Stimulated activated naive CD8-positive, alpha-beta T cell treated with anti-CD3 and anti-CD28 coated beads, Interleukin-15, Interleukin-2, amounts not matched to agents 100 U/mL and 50 U/mL, for 24 hours (primary cell): ENCODE measurements at places on chromosomes 5 and 9.

DNA sequence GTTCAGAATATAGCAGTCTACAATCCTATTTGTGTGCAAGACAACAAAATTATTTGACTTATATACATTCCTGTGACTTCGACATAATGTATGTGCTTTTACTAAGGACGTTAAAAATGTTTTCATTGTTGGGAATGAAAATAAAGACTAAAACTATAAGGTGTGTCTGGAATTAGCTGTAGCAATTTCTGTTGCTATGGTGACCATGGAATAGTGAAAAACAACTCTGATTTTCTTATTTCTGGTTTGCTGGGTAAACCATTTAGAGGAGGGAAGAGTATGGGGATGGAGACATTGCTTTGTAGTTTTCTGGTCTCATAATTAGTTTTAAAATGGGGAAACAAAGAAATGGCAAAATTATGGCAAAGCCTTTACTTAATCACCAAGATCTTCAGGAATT lies 343.2 kb downstream of the SEMA5A start:
- DNase-seq, result no peak

DNA sequence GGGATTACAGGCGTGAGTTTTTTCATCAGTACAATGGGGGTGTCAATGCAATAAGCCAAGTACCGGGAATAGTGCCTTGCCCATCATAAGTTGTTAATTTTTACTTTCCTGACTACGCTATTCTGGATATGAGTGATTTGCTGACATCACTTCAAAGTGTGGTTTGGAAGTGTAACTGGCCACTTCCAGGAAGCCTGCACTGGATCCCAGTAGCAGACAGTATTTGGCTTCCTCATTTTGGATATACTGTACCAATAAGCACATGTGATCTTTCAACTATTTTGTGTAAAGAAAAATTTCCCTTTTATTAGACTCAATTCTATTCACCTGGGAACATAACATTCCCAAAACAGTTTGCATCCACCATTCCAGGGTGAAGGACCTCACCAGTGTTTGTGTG lies 417.7 kb upstream of the KLF4 start:
- no peak for DNase-seq

DNA sequence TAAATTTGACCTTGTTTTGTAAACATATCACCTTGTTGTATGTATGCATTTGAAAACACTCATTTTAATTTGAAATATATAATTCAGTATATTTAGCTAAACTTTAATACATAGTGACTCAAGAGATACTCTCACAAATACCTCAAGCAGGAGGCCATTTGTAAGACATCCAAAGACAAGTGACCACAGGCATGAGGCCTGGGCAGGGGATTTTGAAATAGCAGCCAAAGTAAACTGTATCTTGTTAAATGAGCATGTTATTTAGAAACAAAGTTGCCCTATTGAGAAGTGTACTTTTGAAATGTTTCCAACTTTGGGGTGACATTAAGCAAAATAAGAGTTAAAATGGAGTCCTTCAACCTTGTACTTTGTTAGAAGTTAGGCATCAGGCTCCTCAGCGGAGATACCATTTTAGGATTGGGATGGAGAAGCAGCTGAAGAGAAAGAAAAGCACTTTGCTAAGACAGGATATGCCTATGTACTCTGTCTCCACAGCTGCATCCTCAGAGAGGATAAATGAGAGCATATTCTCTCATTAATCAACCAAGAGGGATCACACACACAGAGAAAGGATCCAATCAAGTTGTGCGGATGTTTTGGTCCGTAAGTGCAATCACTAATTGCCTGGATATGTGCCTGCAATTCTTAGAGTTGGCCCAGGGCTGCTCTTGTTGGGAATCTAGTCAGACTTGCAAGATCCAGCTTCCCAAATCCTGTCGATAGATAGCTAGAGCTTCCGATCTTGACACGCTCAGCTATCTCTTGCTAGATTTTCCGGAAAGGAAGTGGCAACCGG lies 157.5 kb upstream of the HAPLN1 start:
- no peak for DNase-seq

DNA sequence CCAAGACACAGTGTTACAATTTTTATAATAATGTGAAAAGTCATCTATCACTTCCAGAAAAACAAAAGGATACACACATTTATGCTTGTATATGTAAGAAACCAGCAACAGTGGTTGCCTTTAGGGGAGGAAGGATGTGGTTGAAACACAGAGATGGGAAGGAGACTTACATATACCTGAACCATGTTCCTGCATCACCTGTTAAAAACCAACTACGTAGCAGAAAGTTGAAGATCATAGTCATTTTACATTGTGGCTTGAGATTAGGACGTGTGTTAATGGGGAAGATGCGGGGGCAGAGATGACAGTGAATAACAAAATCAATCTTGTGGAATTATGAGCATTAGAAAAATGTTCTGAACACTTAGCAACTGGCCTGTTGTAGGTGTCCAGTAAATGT lies 307.3 kb downstream of the MLLT3 start:
- no peak for DNase-seq

GRCh38 chr9:102700936-102701335 lies 294.2 kb upstream of the CYLC2 start:
- DNase-seq, result no peak

DNA sequence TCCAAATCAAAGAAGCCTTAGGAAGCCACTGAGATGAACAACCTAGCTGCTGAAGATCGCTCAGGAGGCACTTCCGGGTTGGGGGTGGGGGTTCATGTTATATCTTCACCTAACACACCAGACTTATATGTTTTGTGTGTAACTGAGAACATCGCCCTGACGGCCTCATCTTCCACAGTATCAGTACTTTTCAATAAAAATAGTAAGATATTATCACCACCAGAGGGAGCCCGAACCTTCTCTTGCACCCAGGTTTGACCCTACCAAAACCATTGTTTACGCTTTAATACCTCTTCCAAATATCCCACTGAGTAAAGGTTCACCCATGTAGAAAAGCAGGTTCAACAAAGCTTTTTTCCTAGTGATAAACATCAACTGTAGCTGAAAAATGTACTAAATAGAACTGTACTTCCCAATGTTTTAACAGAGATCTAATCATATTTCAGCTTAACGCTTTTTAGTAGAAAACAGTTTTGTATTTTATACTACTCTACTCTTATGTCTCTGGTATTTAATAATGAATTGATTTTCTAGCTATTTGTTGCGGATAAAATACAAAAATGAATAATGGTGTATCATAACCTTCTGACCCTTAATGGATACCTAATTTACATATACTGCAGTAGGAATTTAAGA lies 244.0 kb downstream of the EPB41L4A start:
- peak; percentile 26 for DNase-seq
